ENCODE measurements at places on chromosomes 5 and 9.

GRCh38 chr9:14399756-14400657 is 86.1 kb upstream of the NFIB start:
- DNase-seq, result no peak

- no peak for DNase-seq
Observed at GRCh38 chr5:51652980-51653379, 269.7 kb downstream of the ISL1 start.

GRCh38 chr5:59021837-59022514 is 439.1 kb downstream of the RAB3C start:
- DNase-seq, result no peak

DNA sequence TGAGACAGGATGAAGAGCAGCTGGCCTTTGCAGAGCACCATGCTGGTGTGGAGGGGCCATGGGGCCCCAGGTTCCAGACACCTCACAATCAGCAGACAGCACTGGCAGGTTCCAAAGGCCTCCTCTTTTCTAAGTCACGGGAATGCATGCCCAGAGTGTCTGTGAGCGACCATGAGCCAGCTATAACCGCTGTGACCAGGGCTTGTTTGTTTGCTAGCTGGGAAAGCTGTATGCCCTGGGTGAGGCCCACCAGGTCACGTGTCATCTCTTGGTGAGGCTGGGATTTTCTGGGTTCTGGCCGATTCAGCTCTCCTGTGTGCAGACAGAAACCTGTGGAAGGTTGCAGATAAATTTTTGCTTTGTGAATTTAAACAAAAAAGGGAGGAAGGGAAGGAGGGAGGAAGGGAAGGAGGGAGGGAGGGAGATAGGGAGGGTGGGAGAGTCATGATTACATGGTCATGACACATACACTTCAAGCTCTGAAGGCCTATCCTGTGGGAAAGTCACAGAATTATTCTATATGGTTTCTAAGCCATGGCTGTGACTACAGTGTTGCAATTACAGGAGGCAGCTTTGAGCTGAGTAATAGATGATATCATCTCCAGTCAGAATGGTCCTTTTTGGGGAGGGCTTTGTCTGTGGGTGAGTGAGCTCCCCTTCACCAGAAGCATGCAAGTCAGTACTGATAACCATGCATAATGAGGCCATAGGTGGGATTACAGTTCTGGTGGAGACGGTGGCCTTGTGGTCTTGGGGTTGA is 37.2 kb downstream of the PAPPA start:
- no peak for DNase-seq

DNA sequence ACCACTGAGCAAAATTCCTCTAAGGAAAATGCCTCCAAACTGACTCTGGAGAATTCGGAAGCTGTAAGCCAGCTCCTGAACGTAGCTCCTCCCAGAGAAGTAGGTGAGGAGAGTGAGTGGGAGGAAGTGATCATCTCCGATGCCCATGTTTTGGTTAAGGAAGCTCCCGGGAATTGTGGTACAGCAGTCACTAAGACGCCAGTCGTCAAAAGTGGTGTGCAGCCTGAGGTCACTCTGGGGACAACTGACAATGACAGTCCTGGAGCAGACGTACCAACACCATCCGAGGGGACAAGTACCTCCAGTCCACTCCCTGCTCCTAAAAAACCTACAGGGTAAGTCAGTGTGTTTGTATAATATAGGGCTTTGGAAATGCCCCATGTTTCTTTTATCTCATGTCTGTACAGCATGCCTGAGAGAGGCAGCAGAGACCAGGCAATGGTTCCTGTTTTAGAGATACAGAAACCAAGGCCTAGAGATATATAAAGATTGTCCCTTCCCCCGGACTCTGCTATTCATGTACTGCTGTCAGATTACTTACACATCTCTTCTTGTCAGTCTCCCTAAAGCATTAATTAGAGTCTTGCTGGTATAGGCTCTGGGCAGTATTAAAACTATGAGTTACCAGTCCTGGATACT is 23.9 kb downstream of the HMGXB3 start:
- no peak for DNase-seq

- no peak for DNase-seq
Observed at GRCh38 chr5:179376701-179377420, 31.6 kb upstream of the ADAMTS2 start.

GRCh38 chr9:311841-312240 is 97.2 kb downstream of the DOCK8 start:
- DNase-seq, result no peak

DNA sequence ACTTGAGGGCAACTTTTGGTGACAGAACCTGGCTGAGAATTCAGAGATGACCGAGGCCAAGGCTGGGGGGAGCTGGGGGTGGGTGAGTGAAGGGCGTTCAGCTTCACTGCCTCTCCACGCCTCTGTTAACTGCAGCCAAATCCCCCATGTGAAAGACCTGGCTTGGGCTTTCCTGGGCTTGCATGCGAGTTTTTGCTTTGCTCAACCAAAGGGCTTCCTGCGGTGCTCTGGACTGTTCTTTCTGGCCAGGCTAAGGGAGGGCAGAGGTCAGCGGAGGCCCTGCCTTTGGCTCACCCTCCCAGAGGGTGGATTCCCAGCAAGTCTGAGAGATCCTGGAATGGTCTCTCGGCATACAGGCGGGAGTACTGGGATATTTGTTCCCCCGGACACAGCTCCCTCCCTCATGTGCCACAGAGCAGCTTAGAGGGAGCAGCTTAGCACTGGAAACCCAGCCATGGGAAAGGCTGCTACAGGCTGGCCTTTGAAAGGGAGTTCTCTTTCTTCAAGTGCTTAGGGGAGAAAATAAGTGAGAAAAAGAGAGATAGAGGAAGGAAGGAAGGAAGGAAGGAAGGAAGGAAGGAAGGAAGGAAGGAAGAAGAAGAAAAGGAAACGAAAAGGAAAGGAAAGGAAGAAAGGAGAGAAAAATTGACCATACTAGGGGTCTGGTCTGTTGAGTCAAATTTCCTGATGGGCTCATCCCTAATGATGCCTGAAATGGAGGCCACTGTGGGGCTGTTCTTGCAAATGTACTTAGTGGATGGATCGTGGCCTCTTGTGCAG is 158.8 kb downstream of the FGF18 start:
- DNase-seq, result no peak

DNA sequence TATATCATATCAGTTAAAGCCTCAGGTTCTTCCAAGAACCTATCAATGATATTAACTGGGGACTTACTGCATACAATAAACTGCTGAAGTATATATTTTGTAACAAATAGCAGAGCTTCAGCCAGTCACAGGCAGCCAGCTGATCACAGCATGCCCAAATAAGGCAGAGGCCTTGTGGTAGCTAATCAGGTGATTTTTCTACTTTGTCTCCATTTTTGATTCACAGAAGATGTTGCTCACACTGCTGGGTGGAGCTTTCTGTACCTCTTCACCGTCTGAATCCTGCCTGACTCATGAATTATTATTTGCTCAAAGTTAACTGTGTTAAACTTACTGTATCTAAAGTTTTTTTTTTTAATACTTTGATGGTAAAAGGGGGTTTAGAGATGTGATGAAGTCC is 357.4 kb downstream of the PSAT1 start:
- no peak for DNase-seq

DNA sequence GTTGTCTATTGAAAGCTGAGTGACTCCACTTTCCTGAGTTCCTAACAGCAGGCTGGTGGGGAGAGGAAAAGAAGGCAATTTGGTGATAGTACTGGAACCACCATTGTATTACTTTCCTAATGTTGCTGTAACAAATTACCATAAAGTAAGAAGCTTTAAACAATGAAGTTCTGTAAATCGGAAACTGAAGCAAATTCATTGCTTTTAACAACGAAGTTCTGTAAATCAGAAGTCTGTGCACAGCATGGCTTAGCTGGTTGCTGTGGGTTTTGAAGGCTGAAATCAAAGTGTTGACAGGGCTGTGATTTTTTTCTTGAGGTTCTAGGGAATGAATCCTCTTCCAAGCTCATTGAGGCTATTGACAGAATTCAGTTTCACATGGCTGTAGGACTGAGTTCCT is 72.3 kb downstream of the SLC44A1 start:
- no peak for DNase-seq

- no peak for DNase-seq
Observed at GRCh38 chr5:54449923-54450322, 5.6 kb upstream of the HSPB3 start.

DNA sequence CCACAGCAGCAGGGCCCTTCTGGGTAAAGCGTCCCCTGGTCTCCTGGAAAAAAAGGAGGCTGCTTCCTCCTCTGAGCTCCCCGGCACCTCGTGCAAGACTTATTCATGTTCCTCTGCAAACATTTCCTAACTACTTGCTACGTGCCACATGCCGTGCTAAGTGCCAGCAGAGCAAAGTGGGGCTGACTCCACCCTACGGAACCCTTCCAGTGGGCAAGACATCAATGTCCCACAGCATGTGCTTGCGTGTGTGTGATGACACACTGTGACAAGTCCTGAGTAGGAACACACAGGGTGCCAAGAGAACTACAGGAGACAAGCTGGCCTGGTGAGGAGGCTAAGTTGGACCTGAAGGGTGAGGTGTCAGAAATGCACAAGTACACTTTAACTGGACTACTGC is 57.4 kb downstream of the SEMA4D start:
- DNase-seq, result no peak

- no peak for DNase-seq
Observed at GRCh38 chr5:176654856-176655255, 7.6 kb downstream of the TSPAN17 start.

- no peak for DNase-seq
Observed at GRCh38 chr5:98791001-98791519, 17.6 kb downstream of the RGMB start.

DNA sequence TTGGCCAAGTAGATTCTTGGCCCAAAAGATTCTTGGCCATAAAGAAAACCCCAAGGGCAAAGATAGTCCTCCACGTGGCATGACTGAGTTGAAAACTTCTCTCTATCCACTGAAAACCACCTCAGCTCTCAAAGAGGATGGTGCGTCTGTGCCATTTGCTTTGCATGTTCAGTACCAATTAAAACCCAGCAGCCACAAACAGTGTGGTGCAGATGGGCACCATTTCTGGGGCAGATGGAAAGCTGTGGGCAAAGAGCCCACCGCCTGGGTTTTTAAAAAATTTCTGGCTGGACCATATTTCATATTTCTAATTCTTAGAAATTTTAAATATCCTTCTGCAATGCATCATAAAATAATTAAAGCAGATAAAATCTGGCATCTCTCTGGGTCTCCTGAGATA is 84.5 kb upstream of the PUM3 start:
- DNase-seq, result no peak

- DNase-seq, result no peak
Observed at GRCh38 chr9:26331223-26331622, 561.4 kb downstream of the CAAP1 start.

DNA sequence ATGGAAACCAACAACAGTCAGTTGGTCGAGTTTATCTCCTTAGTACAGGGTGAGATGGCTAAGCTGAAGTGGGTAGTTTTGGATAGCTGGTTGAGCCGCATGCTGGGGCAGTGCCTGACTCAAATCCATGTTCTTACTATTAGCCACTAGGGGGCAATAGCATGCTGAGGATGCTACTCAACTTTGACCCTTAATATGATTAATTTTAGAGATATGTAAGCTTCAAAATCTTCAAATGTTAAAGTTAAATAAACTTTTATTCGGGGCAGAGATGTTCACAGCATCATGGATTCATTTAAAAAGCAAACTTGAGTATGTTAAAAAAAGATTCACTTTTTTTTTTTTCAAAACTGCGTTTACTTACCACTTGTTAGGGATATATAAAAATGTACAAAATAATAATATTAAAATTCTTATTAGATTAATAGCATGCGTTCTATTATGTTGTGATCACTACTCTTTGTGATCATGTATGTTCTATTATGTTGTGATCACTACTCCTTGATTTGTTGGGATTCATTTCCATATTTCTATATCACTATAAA is 57.0 kb downstream of the C9orf153 start:
- DNase-seq, result peak; percentile 60

- peak; percentile 78 for DNase-seq
Observed at GRCh38 chr5:86880785-86881492, 263.2 kb downstream of the COX7C start.

DNA sequence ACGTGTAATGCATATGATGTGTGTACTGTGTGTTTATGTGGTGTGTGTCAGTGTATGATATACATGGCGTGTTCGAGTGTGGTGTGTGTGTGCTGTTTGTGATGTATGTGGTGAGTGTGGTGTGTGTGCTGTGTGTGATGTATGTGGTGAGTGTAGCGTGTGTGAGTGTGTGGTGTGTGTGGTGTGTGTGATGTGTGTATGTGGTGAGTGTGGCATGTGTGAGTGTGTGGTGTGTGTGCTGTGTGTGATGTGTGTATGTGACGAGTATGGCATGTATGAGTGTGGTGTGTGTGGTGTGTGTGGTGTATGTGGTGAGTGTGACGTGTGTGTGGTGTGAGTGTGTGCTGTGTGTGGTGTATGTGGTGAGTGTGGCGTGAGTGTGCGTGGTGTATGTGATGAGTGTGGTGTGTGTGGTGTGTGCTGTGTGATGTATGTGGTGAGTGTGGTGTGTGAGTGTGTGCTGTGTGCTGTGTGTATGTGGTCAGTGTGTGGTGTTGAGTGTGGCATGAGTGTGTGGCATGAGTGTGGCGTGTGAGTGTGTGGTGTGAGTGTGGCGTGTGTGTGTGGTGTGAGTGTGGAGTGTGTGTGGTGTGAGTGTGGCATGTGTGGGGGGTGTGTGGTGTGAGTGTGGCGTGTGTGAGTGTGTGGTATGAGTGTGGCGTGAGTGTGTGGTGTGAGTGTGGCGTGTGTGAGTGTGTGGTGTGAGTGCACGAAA is 56.8 kb upstream of the CKS2 start:
- no peak for DNase-seq

DNA sequence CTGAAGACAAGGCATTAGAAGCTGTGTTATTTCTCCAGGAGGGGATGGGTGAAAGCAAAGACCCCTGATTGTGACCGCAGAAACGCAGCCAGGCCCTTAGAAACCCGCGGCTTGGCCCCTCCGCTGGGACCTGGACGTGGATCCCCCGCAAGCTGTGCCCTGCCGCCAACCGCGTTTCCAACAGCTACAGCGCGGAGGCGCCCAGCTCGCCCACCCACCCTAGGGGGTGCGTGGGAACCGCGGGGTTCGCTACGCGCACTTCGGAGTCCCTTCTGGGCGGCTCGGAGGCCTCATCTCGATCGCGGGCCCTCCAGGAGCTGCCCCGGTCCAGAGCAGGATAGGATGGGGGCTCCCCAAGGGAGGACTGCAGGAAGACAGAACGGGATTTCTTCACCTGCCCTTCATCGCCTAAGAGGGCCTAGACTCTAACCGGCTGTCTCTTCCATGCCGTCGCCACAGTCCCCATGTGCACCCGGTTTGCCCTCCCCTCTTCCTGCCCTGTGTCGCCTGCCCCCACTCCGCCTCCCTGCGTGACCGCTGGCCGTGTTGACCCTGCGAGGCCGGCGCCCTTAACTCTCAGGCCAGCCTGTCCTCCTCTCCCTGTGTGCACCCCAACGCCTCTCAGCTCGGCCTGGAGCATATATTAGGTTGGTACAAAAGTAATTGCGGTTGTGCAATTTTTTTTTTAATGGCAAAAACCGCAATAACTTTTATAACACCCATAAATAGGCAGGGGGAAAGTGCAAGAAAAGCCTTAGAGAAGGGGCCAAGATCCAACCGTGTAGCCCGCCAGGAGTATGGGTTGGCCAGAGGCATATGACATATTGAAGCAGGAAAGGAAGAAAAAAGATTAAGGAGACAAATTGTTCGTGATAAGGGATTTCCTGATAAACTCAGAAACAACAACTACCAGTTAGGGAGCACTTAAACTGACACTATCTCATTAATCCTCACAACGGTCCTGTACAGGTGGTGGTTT is 68.1 kb upstream of the FREM1 start:
- DNase-seq, result no peak

- no peak for DNase-seq
Observed at GRCh38 chr9:133703591-133704399, 34.4 kb downstream of the SARDH start.

GRCh38 chr5:20678386-20678785 is 690.4 kb upstream of the CDH18 start:
- DNase-seq, result no peak
